CD8-positive, alpha-beta T cell (primary cell): ENCODE measurements at places on chromosomes 13 and 19. TPM values are rescaled to one million over a fixed set of nuclear protein-coding genes. Genes with fewer than 3 reads are reported as not detected.
A peak's percentile ranks its signal among the peaks of the same experiment; 100 is the strongest.

Gene MEIS3
- not detected for total RNA-seq

- DNase-seq = no peak
These were observed 135.6 kb upstream of the TSC22D1 start for GRCh38 chr13:44711706-44712105.

DNA sequence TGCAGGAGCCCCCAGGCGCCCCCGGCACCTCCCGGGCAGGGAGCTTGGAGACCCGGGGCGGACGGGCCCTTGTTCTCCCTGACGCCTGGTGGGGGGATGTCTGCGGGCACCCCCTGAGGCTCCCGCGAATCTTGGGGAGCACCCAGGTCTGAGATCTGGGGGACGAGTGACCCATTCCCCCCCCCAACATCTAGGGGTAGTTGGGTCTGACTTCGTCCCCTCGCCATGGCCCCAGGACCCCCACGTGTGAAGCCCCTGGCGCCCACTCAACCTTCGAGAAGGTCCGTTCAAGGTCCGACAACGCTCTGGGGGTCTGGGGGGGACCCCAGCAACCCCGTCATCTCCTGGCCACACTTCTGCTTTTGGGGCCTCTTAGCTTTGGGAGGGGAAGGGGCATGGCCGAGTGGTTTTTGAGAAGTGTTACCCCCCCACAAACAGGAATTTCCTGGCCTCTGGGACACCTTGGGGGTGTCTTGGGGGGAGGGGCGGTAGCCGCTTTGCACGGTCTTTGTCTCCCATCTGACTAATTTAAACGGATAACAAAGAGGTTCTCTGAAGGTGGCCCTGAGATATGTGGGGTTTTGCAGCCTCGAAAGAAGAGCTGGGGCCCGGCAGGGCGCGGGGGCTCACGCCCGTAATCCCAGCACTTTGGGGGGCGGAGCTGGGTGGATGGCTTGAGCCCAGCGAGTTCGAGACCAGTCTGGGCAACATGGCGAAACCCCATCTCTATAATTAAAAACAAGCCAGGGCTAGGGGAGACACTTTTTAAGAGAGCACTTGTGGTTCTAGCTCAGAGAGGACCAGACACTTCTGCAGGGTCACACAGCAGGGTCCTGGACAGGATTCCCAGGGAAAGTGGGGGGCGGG lies 608 bp downstream of the CNN2 start:
- peak; percentile 44 for DNase-seq

GRCh38 chr13:98272549-98272948 lies 95.5 kb upstream of the RNF113B start:
- DNase-seq = no peak

Gene ZNF221
- 0.25 TPM for total RNA-seq

Gene PRR22
- total RNA-seq = 2.9 TPM

DNA sequence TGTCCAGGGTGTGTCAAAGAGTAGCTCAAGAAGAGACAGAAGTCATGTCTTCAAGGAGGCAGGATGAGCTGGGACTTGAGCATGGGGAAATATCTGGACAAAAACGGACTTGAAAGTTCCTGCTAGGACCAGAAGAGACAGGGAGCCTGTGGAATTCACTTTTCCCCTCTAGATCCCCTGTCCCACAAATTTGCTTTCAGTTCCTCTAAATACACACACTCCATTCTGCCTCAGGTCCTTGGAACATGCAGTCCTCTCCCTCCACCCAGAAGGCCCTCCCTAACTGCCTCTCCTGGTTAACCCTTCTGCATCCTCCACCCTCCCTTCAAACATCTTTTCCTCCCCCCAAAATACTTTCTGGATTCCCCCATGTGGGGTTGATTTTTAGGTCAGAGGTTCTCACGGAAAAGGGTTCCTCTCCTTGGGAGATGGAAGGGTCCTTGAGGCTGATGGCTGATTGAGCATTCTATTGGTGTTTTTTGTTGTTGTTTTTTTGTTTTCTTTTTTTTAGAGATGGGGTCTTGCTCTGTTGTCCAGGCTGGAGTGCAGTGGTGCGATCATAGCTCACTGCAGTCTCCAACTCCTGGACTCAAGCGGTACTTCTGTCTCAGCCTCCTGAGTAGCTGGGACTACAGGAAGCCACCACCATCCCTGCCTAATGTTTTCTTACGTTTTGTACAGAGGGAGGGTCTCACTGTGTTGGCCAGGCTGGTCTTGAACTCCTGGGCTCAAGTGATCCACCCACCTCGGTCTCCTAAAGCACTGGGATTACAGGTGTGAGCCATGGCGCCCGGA lies 6.9 kb upstream of the RETN start:
- no peak for DNase-seq

DNA sequence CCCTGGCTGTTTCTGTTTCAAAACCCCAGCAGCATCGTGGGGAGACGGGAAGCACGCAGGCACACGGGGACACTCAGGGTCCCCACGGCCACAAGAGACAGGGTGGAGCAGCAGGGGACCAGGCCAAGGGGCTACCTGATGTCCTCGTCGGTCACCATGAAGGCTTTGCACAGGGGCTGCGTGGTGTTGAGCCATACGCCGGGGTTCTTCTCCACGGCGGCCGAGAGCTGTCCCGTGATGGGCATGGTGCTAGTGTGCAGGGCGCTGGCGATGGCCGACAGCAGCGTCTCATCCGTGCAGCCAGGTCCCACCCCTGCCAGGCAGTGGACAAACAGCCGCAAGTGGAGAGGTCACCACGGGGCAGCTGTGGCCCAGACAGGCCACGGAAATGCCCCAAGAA lies 11.7 kb downstream of the MBD3 start:
- no peak for DNase-seq

GRCh38 chr19:38993271-38993670 lies 17.7 kb upstream of the FBXO17 start:
- no peak for DNase-seq

DNA sequence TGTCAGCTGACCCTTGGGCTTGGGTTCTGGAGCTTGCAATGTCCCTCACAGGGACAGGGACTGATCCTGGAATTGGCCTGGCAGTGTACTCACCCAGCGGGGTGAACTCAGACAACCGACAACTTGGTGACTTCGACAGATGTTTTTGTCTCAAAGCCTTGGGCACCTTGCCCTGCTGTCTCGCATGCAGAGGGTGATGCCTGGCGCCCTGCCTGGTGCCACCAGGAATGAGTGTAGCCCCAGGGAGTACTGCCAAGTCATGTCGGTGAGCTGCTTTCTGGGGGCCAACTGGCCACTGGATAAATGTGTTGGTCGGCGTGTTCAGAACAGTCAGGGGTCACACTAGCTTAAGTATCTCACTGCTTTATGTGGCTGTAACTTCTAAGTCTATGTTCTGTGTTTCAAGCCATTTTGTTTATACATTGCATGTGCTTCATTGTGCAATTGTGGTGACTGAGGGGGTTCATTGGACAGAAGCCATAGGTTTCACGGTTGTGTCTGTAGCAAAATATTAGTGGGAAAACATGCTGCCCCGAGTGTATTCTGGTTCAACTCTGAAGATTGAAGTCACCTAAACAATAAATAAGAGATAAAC lies 96.3 kb upstream of the TNFSF11 start:
- DNase-seq = no peak

GRCh38 chr19:21586311-21587116 lies 81.1 kb downstream of the ZNF429 start:
- peak; percentile 23 for DNase-seq

Gene CYP4F2
- not detected for total RNA-seq

DNA sequence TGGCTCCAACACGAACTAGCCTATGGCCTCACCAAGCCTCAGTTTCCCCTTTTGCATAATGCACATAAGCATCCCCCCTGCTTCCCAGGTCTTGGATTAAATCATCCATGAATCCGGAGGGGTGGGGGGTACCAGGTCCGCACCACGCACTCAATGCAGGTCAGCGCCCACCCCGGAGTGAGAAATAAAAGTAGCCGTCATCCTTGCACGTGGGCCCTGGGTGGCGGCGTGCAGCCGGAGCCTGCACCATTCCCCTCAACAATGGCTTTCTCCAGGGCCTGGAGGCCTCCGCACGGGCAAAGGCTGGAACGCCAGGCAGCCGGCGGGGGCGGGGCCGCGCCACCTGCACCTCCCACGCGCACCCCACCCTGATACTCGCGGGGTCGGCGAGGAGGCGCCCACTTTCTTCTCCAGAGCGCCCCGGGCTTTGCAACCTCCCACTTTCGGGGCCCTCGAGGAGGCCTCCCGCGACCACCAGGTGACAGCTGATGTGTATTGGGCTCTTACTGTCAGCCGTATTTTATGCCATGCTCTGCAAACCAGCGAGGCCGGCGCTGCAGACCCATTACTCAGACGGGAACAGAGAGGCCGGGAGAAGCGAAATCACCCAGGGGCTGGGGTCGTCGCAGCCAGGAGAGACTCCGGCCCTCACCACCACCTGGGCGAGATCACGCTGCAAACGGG lies 767 bp upstream of the GADD45B start:
- peak; percentile 45 for DNase-seq

Gene AP2S1
- 21.3 TPM for total RNA-seq

DNA sequence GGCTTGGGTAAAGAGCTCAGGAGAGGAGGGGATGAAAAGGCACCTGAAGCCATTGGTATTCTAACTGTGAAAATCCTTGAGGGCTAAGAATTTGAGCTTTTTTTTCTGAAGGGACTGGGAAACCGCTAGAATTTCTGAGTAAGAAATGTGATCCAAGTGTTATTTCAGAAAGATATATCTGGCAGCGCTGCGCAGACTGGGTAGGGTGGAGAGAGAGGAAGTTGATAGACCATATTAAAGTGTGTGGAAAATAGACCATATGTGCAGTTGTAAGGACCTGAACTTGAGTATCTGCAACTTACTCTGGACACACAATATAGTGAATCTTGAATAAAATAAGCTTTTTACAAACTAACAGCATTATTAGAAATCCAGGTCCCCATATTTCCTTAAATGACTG lies 427.4 kb downstream of the NDFIP2 start:
- DNase-seq = no peak

- DNase-seq = no peak
These were observed 392.7 kb upstream of the ZNF507 start for GRCh38 chr19:31952693-31953092.

- DNase-seq = no peak
These were observed 18.0 kb downstream of the FAM124A start for GRCh38 chr13:51240178-51240577.

Gene AXL
- not detected for total RNA-seq

GRCh38 chr19:10471909-10472308 lies 31.2 kb downstream of the KEAP1 start:
- no peak for DNase-seq

GRCh38 chr19:35162471-35163326 lies 8.2 kb downstream of the FXYD5 start:
- no peak for DNase-seq

Gene TBXA2R
- 2.3 TPM for total RNA-seq

DNA sequence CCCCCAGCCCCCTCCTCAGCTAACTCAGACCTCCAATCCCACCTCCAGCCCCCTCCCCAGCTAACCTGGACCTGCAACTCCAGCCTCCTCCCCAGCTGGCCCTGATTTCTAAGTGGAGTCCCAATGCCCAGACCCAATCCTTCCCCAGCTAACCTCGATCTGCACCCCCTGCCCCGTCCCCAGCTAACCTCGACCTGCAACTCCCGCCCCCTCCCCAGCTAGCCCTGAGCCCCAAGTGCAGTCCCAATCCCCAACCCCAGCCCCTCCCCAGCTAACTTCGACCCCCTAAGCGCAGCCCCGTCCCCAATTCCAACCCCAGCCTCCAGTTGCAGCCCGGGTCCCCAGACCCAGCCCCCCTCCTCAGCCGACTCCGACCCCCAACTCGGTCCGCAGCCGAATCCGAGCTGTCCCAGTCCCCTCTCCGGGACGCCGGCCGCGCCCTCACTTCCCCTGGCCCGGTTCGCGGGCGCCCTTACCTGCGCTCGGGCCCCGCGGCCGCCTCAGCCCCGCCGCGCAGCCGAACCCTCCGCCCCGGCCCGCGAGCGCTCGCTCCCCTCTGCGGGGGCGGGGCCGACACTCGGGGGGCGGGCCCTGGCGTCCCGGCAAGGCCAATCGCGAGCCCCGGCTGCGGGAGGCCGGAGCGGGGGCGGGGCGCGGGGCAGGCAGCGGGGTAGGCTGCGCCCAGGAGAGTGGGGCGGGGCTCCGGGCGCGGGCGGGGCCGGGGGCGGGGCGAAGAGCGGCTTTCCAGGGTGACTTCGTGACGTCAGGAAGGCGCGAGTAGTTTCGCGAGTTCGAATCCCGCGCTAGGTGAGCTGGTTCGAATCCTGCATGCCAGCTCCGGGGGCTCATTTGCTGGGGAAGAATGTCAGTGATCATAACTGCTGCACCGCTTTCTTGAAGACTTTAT lies at the start of gene GNG7:
Gene GNG7, minus strand, starts transcription at position 525 of the 907 bp plus-strand sequence. CDS start 182,006 bp downstream, outside the sequence.
- DNase-seq = peak; percentile 91

Gene MIA
- total RNA-seq = not detected

GRCh38 chr13:73608711-73609485 lies 525.3 kb downstream of the KLF12 start:
- DNase-seq = no peak

DNA sequence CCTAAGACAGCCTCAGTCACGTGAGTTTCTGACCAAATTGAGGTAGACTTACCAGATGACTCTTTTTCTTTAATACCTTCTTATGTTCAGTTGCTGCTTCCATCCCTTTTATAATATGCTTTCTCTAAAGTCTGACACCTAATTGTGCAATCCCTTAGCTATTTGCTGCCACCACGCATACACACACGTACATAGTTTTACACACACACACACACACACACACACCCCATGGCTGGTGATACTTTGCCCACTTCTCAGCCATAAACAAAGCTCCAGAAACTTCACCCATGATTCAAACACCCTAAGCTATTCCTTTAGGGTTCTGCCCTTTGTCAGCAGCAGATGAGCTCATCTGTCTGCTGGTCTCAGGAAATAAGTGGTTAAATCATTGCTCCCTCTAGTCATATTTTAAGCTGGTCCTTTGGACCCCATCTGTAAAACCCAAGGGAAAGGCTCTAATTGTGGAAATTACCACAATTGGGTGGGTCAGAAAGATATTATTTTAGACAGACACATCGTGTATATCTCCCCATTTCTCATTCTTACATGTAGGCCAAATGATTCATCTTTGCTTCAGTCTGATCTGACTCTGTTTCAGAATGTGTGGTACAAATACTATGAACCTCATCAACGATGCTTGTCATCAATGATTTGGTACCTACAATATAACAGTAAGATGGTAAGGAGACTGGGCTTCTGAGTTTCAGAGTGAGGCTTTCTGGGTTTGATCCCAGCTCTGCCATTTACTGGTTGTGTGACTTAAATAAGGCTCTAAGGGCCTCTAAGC lies 69.2 kb downstream of the NALCN start:
- no peak for DNase-seq
